ENCODE measurements at places on chromosomes 2 and 18.

- DNase-seq: no peak
Observed at GRCh38 chr18:57143265-57143664, 3.6 kb upstream of the BOD1L2 start.

- DNase-seq: peak; percentile 9
Observed at GRCh38 chr2:48530033-48530811, at the start of gene STON1. TSS of gene STON1 (plus strand) at chr2:48530154. CDS start at chr2:48580634, 50,480 bp downstream.

GRCh38 chr2:164910101-164910899 lies 45.0 kb downstream of the SLC38A11 start:
- DNase-seq: no peak

DNA sequence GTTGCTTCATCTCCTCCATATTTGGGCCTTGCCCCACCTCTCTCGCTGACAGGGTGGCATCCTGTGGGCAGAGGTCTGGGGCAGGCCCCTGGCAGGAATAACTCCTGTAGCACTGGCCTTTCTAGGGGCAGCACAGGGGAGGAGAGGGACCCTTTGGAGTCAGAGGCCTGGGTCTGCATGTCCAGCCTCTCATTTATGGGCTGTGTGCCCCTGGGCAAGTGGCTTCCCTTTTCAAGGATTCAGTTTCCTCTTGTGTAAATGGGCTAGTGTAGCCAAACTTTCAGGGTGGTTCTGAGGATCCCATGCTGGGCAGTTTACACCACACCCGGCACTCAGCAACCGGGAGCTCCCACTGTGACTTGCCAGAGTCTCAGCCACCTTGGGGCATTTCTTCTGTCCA lies 23.4 kb downstream of the ADRA2B start:
- no peak for DNase-seq

GRCh38 chr2:43171789-43172188 lies 54.6 kb downstream of the ZFP36L2 start:
- DNase-seq: no peak

- no peak for DNase-seq
Observed at GRCh38 chr2:32905270-32905669, 41.5 kb upstream of the LTBP1 start.

GRCh38 chr2:197972061-197972460 lies 167.7 kb downstream of the PLCL1 start:
- DNase-seq: no peak

- DNase-seq: no peak
Observed at GRCh38 chr2:106577255-106577651, 90.1 kb downstream of the CD8B2 start.

- DNase-seq: no peak
Observed at GRCh38 chr2:189439342-189439741, 1.9 kb upstream of the WDR75 start.

GRCh38 chr2:12718015-12718671 lies 1.4 kb downstream of the TRIB2 start:
- DNase-seq: no peak

- DNase-seq: no peak
Observed at GRCh38 chr18:55477499-55477859, 110.5 kb downstream of the TCF4 start.

GRCh38 chr2:197028230-197028629 lies 101.7 kb upstream of the PGAP1 start:
- DNase-seq: no peak

- DNase-seq: peak; percentile 11
Observed at GRCh38 chr18:13217466-13217961, 1.0 kb upstream of the LDLRAD4 start.

DNA sequence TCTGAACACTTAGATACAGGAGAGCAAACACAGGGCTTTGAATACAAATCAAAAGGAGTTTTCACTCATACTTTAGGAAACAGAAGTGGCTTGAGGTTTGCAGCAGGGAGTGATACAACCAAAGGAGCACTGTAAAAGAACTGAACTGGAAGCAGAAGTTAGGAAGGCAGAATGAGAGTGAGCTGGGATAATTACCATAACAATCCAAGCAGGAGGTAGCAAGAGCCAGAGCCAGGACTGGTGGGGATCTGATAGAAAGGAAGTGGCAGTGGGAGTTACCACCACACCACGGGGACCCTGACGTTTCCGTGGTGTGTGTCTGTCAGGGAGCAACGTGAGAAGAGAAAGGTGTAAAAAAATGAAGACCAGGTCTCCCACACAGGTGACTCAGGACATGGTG lies 81.3 kb upstream of the EPB41L3 start:
- no peak for DNase-seq

DNA sequence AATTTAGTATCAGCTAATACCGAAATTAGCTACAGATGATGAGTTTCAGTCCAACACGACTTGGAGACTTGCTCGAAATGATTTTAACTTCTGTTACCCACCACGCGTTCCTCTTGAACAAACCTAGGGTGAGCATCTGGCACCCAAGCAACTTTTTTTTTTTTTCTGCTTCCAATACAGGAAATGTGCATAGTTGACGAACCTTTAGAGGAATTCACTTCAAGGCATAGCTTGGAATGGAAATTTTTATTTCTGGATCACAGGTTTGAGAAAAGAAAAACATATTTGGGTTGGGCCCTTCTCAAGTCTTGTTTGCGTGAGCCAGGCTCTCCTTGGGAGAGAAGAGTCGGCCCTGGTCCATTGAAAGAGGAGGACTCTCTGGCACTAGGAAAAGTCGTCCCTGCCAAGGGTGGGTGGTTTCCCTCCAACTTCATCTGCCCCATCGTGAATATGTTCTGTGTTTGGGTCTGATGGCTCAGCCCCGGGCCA lies 37.4 kb upstream of the RPL31 start:
- DNase-seq: no peak

- DNase-seq: no peak
Observed at GRCh38 chr18:27921904-27922751, 254.8 kb downstream of the CDH2 start.

Data from stimulated activated CD8-positive, alpha-beta memory T cell treated with anti-CD3 and anti-CD28 coated beads, Interleukin-2, amount 100 ng/mL, for 1 hour (primary cell).